ENCODE measurements at places on chromosomes 6 and 20.

DNA sequence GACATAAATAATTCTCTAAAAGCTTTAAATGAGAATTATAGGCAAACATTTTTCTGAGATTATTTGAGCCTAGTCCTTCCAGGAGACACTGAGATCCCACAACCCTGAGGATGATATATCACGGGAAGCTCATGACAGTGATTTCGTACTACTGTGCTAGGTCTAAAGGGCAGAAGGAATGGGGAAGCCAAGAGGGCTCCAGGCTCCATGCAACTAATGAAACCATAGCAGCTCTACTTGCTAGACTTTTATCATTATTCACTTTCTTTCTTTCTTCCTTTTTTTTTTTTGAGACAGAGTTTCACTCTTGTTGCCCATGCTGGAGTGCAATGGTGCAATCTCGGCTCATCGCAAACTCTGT is 57.3 kb upstream of the SGK1 start:
- DNase-seq: no peak

- no peak for DNase-seq
These were observed 3.0 kb downstream of the YWHAB start for GRCh38 chr20:44888226-44889103.

DNA sequence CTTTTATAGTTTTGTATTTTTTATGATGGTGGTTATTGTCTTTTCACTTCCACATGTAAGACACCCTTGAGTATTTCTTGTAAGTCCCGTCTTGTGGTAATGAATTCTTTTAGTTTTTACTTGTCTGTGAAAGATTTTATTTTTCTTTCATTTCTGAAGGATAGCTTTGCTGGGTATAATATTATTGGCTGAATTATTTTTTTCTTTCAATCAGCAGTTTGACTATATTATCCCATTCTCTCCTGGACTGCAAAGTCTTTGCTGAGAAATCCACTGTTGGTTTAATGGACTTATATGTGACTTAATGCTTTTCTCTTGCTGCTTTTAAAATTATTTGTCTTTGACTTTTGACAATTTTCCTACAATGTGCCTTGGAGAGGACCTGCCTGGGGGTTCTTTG is 13.8 kb downstream of the KIF25 start:
- no peak for DNase-seq

DNA sequence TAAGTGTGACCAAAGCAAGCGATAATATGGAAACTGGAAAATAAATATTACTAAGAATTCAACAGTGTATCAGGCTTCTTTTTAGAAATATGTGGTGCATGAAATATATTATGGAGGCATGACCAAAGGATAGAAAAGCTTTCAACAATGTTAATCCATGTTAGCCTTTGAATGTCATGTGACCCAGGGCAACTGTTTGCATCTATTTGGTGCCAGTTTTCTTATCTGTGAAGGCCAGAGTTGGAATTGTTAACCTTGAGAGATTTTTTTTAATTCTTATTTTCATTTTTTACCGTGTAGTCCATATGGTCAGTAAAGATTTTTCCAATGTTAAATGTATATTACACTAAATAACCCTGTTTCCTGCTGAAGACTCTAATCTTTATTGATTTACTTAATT is 411.1 kb downstream of the BCKDHB start:
- no peak for DNase-seq

- no peak for DNase-seq
These were observed 532.0 kb downstream of the BCKDHB start for GRCh38 chr6:80638213-80639055.

GRCh38 chr6:168133687-168134559 is 54.9 kb upstream of the FRMD1 start:
- no peak for DNase-seq

DNA sequence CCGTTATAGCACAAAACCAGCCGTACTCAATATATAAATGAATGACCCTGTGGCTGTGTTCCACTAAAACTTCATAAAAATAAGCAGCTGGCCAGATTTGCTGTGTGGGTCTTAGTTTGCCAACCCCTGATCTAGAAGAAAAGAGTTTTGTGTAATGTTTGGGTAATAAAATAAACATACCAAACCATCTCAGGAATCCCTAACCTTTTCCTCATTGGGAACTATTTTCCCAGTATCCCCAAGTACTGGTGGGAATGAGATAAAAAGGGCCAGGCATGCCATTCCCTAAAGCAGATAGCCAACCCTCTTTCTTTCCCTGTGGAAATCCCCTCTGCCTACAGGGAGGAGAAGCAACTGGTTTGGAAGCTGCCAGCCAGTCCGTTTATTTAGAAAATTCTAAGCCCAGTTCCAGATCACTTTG is 169.1 kb upstream of the AKAP12 start:
- no peak for DNase-seq

DNA sequence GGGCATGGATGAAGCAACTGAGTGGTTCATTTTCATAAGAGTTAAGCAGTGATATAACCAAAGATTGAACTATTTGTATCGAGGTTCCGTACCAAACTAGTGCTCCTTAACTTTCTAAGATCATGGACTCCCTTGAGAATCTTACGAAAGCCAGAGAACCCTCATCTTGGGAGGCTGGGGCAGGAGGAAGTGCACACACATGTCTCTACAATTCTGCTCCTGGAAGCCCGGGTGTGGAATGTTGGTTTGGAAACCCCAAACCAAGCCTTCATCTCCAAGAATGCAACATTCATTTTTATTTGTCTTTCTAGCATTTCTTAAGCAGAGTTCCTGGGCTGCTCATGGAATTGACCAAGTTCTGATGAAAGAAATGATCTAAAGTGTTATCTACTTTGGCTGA is 250.5 kb upstream of the PRND start:
- no peak for DNase-seq

DNA sequence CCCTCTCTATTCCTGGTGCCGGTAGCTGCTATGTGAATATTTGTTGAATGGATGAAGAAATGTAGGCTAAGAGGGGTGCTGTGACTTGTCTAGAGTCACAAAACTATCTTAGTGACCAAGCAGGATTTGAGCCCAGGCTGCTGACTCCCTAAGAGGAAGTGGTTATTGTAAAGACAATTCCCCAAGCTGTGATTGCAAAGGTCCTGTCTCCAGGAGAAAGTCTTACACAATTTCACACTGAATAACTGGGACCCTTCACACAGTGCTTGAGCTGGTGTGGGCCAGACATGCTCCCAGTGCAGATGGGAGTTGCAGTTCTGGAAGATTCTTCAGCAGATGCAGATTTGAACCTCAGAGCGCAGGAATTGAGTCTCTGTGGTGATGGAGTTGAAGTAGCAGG is 38.1 kb downstream of the IYD start:
- no peak for DNase-seq

DNA sequence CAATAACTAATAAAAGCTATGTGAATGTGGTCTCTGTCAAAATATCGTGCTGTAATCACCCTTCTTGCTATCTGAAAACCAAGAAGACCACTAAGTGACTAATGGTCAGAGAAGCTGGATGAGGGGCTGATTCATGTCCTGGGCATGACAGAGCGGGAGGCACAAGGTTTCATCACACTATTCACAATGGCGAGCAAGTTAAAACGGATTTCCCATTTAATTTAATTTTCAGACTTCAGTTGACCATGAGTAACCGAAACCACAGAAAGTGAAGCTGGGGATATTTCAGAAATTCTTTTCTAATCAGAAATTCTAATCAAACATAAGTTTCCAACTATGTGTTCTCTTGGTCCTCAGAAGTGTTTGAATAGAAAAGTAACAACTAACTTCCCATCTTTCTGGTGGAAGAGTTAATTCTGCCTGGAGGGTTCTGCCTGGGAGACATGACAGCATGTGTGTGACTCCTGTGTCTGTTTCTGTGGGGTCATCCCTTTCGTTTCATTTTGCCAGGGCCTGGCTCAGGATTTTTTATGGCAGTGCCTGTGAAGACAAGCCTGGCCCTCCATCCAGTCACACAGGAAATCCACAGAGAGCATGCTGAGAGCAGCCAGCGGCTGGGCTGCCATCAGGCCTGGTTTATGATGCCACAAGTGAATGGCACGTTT is 98.9 kb downstream of the FAM120B start:
- DNase-seq: no peak
